ENCODE measurements at places on chromosomes 2 and 18. TPM values are rescaled to one million over a fixed set of nuclear protein-coding genes. Genes with fewer than 3 reads are reported as not detected.

TOGARAM2 gene
- total RNA-seq, result 0.26 TPM

ASIC4 gene
- total RNA-seq, result under 0.01 TPM

IFIH1 gene
- 11.4 TPM for total RNA-seq

CEBPZOS gene
- 16.8 TPM for total RNA-seq

MSTN gene
- 0.26 TPM for total RNA-seq

RGPD3 gene
- 0.17 TPM for total RNA-seq

CIB4 gene
- not detected for total RNA-seq

LIPG gene
- 0.50 TPM for total RNA-seq

CCDC85A gene
- not detected for total RNA-seq

DSG4 gene
- not detected for total RNA-seq

C2orf66 gene
- total RNA-seq, result 0.26 TPM

CERKL gene
- total RNA-seq, result not detected

C2orf80 gene
- not detected for total RNA-seq

SFT2D3 gene
- 4.1 TPM for total RNA-seq

SERPINB5 gene
- total RNA-seq, result not detected

DAPL1 gene
- not detected for total RNA-seq

SULT1C4 gene
- total RNA-seq, result 0.26 TPM

CLEC4F gene
- not detected for total RNA-seq

RNU2-63P gene
- 268 TPM for total RNA-seq

FSIP2 gene
- 0.26 TPM for total RNA-seq

CRIM1 gene
- total RNA-seq, result 135 TPM

FASTKD1 gene
- 19.3 TPM for total RNA-seq

CCDC141 gene
- 0.17 TPM for total RNA-seq

STEAP3 gene
- total RNA-seq, result 13.7 TPM

Measured in fibroblast of lung (primary cell).